Activated B cell treated with CpG ODN at 0.5 μM for 24 hours (primary cell): ENCODE measurements at places on chromosomes 4 and X. TPM values are rescaled to one million over a fixed set of nuclear protein-coding genes. Genes with fewer than 3 reads are reported as not detected.

The NCAPG gene
- 1.1 and 1.5 TPM in 2 replicates for total RNA-seq

- no peak for DNase-seq
Observed at GRCh38 chrX:12866451-12867377, at the start of gene TLR7. TSS of gene TLR7 (plus strand) at chrX:12867072. CDS start at chrX:12867579, 507 bp downstream.

The GPR143 gene
- total RNA-seq = not detected in 2 replicates

- no peak for DNase-seq
Observed at GRCh38 chr4:140344101-140344500, 29.3 kb upstream of the SCOC start.

The DTHD1 gene
- total RNA-seq = not detected in 2 replicates

- peak; percentile 47 for DNase-seq
Observed at GRCh38 chrX:119686087-119686691, 6.8 kb downstream of the SEPTIN6 start.

DNA sequence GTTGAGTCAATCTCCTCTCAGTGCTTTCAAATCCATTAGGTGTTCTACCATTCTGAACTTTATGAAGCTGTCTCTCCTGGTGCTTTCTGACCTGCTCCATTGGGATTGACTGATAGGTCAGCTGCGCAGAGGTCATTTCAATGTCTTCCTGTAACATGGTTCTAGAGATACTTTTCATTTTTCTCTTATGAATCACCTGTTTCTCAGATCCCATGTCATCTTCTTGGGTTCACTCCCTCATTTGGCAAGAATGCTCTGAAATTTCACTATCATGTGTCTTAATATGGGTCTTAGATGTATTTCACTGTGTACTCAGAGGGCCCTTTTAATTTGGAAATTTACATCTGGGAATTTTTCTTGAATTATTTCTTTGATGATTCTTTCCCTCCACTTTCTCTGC is 13.8 kb upstream of the PGM2 start:
- DNase-seq = no peak

DNA sequence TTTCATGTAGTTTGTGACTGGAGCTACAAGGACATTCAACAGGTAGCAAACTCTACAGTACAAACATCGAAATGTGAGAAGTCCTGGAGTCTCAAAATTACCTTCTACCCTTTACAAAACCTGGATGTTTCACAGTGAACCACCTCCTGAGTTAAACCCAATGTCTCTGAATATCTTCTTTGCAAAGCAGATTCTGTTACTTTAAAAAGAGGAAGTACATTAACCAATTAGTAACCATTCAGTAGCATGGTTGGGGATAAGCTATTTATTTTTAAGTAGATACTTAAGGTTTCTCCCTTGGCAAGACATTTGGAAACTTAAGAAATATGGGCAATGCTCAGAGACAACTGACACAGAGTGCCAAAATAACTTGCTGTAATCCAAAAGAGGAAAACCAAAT is 371.9 kb upstream of the NWD2 start:
- no peak for DNase-seq

DNA sequence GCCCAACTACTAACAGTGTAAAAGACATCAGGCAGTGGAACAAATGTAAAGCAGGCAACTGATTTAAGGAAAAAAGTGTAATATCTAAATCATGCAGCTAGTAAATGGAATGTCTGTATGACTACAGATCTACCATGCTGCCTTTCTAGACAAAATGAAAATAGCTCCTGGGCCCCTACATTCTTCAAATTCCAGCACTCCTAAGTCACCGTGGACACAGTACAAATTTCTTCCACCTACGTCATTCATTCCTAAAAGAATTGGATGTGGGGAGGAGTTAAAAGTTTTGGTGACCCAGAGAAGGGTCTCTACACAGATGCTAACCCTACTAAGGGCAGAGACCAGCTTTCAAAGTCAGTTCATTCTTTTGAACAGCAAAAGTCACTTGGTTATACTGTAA is 137.2 kb upstream of the ARHGEF9 start:
- no peak for DNase-seq

- no peak for DNase-seq
Observed at GRCh38 chr4:129113919-129114318, 18.0 kb downstream of the C4orf33 start.

The SAGE1 gene
- total RNA-seq = not detected in 2 replicates
